Cardiac ventricle fibroblast (primary cell): ENCODE measurements at places on chromosomes 2 and 18. TPM values are rescaled to one million over a fixed set of nuclear protein-coding genes. Genes with fewer than 3 reads are reported as not detected.

UGT1A10 gene
- total RNA-seq, result not detected in 2 replicates

ALKAL2 gene
- not detected in 2 replicates for total RNA-seq

MLPH gene
- 6.3 and 11.2 TPM in 2 replicates for total RNA-seq

ADD2 gene
- 0.05 TPM in 1 of 2 replicates, not detected in the other for total RNA-seq

OSBPL1A gene
- total RNA-seq, result 22.8 and 29.1 TPM in 2 replicates

KCNJ13 gene
- total RNA-seq, result not detected in 2 replicates

APCDD1 gene
- 27.2 and 63.5 TPM in 2 replicates for total RNA-seq

CCDC68 gene
- 1.5 and 2.4 TPM in 2 replicates for total RNA-seq

EDAR gene
- not detected in 2 replicates for total RNA-seq

SCN2A gene
- total RNA-seq, result 0.10 and 0.12 TPM in 2 replicates

CROCC2 gene
- total RNA-seq, result 0.12 and 0.29 TPM in 2 replicates

RAB12 gene
- total RNA-seq, result 43.3 and 46.7 TPM in 2 replicates

CACNB4 gene
- 0.93 and 1.4 TPM in 2 replicates for total RNA-seq

CYP26B1 gene
- 11.0 and 12.7 TPM in 2 replicates for total RNA-seq

MC5R gene
- total RNA-seq, result not detected in 2 replicates

CAPN14 gene
- not detected in 2 replicates for total RNA-seq

REEP1 gene
- total RNA-seq, result not detected in 2 replicates

SATB2 gene
- total RNA-seq, result 1.4 and 1.8 TPM in 2 replicates

MAPRE2 gene
- total RNA-seq, result 18.3 and 30.1 TPM in 2 replicates

EVX2 gene
- total RNA-seq, result not detected in 2 replicates

STRN gene
- 12.2 and 14.1 TPM in 2 replicates for total RNA-seq

MEP1B gene
- not detected in 2 replicates for total RNA-seq

NDC80 gene
- 1.6 and 2.7 TPM in 2 replicates for total RNA-seq

MAPK4 gene
- 0.10 TPM in 1 of 2 replicates, not detected in the other for total RNA-seq

EFHD1 gene
- 0.37 and 0.98 TPM in 2 replicates for total RNA-seq

RAB27B gene
- total RNA-seq, result 1.1 and 1.5 TPM in 2 replicates

CYP27C1 gene
- total RNA-seq, result not detected in 2 replicates

RBM43 gene
- total RNA-seq, result 10.5 and 12.3 TPM in 2 replicates

RAD51AP2 gene
- total RNA-seq, result not detected in 2 replicates

MAP3K19 gene
- not detected in 2 replicates for total RNA-seq

REG3A gene
- not detected in 2 replicates for total RNA-seq

INSIG2 gene
- 5.5 and 8.1 TPM in 2 replicates for total RNA-seq

MTCL1 gene
- total RNA-seq, result 10.4 and 15.6 TPM in 2 replicates

SCN7A gene
- total RNA-seq, result 0.06 TPM in 1 of 2 replicates, not detected in the other

ASB18 gene
- total RNA-seq, result not detected in 2 replicates

CD28 gene
- not detected in 2 replicates for total RNA-seq

RAX gene
- total RNA-seq, result not detected in 2 replicates

FN1 gene
- total RNA-seq, result 86,957 and 92,056 TPM in 2 replicates

RNF125 gene
- total RNA-seq, result 0.75 and 1.3 TPM in 2 replicates

MROH2A gene
- total RNA-seq, result not detected in 2 replicates

CCDC150 gene
- total RNA-seq, result 0.12 TPM in 1 of 2 replicates, not detected in the other

ZAP70 gene
- total RNA-seq, result not detected in 2 replicates

SULT1C2 gene
- total RNA-seq, result not detected in 2 replicates

PLB1 gene
- total RNA-seq, result 0.05 TPM in 1 of 2 replicates, not detected in the other

DSC3 gene
- total RNA-seq, result under 0.01 and 0.05 TPM in 2 replicates

EMX1 gene
- not detected in 2 replicates for total RNA-seq

DPYSL5 gene
- total RNA-seq, result not detected in 2 replicates

SIX2 gene
- total RNA-seq, result 130 and 146 TPM in 2 replicates

C2orf66 gene
- 0.20 and 0.56 TPM in 2 replicates for total RNA-seq

WNT10A gene
- not detected in 2 replicates for total RNA-seq

MYO7B gene
- 0.06 TPM in 1 of 2 replicates, not detected in the other for total RNA-seq
